ENCODE measurements at places on chromosomes 5 and 9.
A peak's percentile ranks its signal among the peaks of the same experiment; 100 is the strongest.

DNA sequence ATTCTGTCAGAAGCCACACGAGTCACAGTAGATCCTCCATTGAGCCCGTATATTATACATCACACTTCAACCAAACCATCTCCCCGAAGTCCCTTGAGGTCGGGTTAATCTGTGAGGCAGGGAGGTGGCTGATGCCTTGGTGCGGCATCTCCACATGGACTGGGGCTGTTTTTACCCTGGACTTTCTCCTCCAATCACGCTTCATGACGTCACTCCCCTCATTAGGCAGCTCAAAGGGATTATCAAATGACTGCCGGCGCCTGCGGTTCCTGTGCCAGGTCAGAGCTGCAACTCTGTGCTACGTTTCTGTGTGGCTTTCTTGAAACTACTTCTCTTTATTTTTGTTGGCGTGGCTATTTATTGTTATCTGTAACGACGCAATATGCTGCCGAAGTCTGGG is 53.7 kb downstream of the TMOD1 start:
- DNase-seq: no peak

GRCh38 chr9:137316012-137316981 is 14.2 kb upstream of the NRARP start:
- DNase-seq: no peak

GRCh38 chr5:92002721-92003274 is 619.7 kb upstream of the ARRDC3 start:
- no peak for DNase-seq

GRCh38 chr9:86763791-86764190 is 183.5 kb downstream of the GAS1 start:
- DNase-seq: no peak

DNA sequence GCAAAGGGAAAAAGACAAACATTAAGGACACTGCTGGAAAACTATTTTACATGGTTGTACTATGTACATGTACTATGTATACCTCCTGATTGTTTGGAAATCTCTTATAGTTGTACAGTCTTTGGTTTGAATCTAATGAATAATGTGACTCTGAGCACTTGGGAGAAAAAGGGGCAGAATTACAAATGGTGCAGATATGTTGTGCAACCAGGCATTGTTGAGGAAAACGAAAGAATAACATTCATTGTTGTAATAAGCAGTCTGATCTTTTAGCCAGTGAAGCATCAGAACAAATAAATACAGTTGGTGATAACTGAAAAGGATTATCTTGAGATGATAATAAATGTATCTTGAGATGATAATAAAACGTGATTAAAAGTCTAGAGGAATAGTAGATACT is 87.2 kb downstream of the CSNK1G3 start:
- no peak for DNase-seq

DNA sequence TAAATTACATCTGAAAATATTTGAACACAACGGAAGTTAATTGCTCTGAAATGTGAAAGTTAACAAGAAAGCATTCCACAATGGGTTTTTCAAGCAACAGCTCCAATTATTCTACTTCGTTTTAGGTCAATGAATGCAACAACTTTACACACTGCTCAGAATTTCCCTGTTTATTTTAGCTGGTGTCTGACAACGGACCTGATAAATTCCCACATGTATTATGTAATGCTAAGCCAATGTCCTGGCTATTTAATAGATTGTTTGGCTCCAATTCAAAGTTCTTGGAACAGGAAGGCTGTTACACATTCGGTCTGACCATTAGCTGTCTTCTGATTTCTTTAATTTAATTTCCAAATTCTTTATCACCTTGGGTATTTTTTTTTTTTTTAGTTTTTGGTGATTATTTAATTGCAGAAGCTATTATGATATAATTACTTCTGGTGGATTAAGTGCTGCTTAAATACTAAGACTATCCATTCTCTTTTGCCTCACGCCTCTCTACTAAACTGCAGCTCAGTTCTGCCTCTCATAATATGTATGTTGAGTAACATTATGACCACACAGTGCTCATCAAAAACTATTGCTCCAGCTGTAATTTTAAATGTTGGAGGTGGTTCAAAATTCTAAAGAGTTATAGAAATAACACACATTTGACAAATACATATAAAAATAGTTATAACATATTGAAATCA is 57.9 kb downstream of the MEF2C start:
- no peak for DNase-seq

GRCh38 chr5:30000231-30000630 is 1193.3 kb upstream of the CDH6 start:
- DNase-seq: no peak

- no peak for DNase-seq
Measured at GRCh38 chr9:104232781-104233341, 138.8 kb downstream of the SMC2 start.

- DNase-seq: no peak
Measured at GRCh38 chr5:37396352-37396751, 17.2 kb downstream of the WDR70 start.

GRCh38 chr5:73625944-73626811 is at the start of gene ARHGEF28:
Gene ARHGEF28, plus strand, starts transcription at chr5:73626196. Its CDS starts 58,656 bp downstream, at chr5:73684852.
- peak; percentile 17 for DNase-seq

DNA sequence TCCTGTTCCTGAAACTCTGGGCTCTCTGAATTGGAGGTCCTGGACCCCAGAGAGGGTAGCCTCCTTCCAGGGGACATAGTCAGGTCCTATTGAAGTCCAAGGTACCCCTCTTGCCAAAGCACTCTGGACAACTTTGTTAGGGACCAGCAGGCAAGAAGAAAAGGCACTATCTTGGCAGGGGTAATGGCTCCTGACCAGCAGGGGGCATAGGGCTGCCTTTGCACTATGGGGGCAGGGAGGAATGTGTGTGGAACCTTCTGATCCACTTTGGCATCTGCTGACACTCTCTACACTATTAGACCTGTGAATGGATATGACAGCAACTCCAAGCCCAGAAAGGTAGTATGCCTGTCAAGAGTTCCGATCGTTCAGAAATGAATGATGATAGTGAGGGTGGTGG is 179.0 kb upstream of the CD180 start:
- no peak for DNase-seq

DNA sequence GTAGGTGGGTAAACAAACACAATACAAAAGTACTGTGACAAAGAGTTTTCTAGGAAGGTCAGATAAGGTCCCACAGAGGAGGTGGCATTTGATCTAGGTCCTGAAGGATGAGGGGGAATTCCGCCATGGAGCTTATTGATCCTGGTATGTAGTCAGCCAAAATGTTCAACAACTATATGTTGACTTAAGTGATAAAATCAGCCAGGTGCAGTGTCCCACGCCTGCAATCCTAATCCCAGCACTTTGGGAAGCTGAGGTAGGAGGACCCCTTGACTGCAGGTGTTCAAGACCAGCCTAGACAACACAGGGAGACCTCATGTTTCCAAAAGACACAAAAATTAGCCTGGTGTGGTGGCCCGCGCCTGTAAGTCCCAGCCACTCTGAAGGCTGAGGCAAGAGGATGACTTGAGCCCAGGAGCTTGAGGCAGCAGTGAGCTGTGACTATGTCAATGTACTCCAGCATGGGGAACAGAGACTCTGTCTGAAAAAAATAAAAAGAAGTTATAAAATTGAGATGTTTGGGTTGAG is 46.4 kb upstream of the PLIN2 start:
- DNase-seq: no peak

GRCh38 chr9:130837002-130837511 is 2.0 kb downstream of the ABL1 start:
- no peak for DNase-seq

GRCh38 chr5:124842725-124843595 is 96.5 kb upstream of the ZNF608 start:
- DNase-seq: no peak

GRCh38 chr5:170587808-170588207 is 84.0 kb downstream of the KCNIP1 start:
- no peak for DNase-seq

DNA sequence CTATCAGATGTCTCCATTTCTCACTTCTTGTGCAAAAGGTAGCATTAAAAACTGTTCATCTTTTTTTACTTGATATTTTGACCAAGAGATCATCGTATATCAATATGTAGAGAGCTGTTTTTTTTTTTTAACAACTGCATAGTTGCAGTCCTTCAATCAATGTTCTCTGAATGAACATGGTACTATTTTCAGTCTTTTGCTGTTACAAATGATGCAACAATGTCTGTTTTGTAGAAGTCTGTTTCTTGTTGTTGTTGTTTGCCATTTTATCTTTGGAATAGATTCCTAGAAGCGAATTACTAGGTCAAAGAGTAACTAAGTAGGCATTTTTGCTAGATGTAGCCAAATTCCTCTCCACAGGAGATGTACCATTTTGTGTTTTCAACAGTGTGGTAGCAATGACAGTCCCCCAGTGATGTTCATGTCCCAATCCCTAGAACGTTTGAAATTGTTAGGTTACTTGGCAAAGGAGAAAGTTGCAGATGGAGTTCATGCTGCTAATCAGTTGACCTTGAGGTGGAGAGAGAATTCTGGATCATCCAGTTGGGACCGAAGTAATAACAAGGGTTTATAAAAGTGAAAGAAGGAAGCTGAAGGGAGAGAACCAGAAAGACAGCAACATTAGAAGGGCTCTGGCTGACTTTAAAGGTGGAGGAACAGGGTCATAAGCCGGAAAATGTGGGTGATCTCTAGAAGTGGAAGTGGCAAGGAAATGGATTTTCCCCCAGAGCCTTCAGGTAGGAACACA is 6.3 kb downstream of the MTREX start:
- no peak for DNase-seq

- no peak for DNase-seq
Measured at GRCh38 chr5:16883806-16884205, 52.3 kb downstream of the MYO10 start.

- no peak for DNase-seq
Measured at GRCh38 chr9:34589636-34590380, at the start of gene CNTFR. Gene CNTFR, minus strand, starts transcription at chr9:34589724. Its CDS starts 20,743 bp downstream, at chr9:34568981.
